ENCODE measurements at places on chromosomes 6 and 20.

DNA sequence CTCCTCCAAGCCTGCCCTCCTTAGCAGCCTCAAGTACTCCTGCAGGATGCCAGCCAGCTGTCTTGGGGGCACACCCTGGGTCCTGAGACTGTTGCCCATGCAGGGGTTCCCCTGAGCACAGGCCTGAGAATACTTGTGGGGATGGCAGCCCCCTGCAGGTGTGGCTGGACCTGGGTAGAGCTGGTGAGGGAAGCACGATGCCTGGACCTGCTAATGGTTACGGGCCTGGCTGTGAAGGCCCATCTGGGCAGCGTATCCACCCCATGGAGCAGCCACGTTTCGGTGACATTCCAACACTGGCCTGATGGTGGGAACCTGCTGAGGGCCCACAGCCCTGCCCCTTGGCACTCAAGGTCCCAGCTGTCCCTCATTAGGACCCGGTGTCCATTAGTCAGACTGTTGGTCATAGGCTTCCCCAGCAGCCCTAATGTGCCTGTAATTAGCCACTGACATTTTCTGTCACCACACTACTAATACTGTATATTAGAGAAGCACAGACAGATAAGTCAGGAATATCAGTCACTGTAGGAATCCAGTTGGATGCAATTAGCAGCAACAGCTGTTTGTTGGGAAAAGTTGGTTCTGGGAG is 20.3 kb downstream of the CCDC167 start:
- H3K27ac ChIP-seq = no peak overlapping the region
- H3K4me3 ChIP-seq = no peak overlapping the region
- no peak for DNase-seq

DNA sequence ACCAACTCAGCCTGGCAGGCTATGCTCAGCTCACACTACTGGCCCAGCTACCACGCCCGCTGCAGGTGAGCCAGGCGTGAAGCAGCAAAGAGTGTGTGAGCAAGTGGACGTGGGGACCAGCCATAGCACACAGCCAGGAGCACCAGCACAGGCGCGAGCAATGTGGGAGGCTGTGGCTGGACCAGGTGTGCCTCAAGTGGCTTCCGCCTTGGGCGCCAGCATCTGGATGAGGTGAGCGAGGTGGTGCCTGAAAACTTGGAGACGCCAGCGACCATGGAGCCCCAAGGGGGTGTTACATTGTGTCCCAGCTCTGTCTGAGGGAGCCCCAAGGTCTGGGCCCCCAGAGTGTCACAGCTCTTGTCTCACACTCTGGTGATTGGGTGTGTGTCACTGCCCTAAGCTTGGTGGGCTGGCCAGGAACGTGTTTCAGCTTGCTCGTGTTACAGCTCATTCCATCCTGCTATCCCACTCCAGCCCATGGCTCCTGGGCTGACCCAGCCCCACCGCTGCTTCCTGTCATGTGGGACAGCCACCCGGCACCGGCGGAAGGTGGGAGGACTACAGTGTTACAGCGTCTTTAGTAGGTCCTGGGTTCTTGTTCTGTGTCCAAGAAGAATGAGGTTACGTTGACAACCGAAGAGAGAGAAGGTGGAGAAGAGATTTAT is 508.0 kb upstream of the MMS22L start:
- H3K27ac ChIP-seq = no peak overlapping the region
- no peaks in the 10 kb centered on the region for H3K36me3 ChIP-seq
- H3K27me3 ChIP-seq = no peaks in the 10 kb centered on the region

DNA sequence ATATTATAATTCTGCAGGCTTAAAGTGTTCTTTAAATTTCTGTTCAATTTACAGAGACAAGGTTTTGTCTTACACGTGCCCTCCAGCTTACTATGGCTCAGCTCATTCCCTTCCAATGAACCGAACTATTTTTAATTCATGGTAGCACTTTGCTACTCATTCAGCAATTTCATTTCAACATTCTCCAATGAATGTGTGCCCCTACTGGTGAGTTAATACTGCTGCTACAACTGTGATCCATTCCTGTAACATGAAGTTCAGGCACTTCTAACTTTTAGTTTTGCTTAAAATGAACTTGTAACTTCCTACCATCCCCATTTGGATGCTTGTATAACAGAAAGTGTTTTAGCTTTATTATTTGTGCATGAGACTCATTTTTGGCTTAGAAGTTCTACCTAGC is 99.7 kb downstream of the F13A1 start:
- H3K27ac ChIP-seq = no peak overlapping the region
- DNase-seq = no peak
- no peaks in the 10 kb centered on the region for H3K27me3 ChIP-seq
- H3K4me1 ChIP-seq = no peaks in the 10 kb centered on the region

DNA sequence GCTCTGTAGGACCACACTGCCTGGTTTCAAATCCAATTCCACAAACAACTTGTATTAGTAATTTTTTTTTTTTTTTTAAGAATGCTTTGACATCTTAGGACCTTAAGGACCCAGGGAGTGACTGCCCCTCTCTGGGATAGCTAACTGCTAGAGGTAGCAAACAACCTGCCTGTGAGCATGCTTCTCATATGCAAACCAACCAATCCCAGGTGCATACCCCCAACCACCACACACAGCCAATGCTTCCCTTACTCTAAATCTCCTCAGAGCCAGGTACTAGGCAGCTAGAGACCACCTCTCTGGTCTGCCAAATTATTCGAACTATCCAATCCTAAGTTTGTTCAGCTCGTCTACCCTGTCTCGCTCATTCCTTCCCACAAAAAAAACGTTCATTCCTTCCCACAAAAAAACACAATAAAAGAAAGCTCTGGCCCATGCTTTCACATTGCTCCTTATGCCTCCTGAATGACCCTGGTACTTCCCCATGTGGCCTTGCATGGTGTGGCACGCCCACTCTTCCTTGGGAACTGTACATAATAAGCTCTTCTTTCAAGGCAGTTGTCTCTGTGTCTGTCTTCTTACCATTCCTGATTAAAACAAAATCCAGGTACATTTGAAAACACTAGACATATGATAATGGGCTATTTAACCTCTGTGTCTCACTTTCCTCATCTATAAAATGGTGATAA is 6.4 kb downstream of the SERAC1 start:
- H3K27ac ChIP-seq = no peak overlapping the region
- H3K4me1 ChIP-seq = peaks cover 2% of the 10 kb centered on the region
- no peaks in the 10 kb centered on the region for H3K27me3 ChIP-seq

GRCh38 chr20:24118034-24118433 is 129.5 kb upstream of the GGTLC1 start:
- no peak overlapping the region for H3K4me3 ChIP-seq
- H3K4me1 ChIP-seq = no peaks in the 10 kb centered on the region
- DNase-seq = no peak
- H3K27ac ChIP-seq = no peak overlapping the region

DNA sequence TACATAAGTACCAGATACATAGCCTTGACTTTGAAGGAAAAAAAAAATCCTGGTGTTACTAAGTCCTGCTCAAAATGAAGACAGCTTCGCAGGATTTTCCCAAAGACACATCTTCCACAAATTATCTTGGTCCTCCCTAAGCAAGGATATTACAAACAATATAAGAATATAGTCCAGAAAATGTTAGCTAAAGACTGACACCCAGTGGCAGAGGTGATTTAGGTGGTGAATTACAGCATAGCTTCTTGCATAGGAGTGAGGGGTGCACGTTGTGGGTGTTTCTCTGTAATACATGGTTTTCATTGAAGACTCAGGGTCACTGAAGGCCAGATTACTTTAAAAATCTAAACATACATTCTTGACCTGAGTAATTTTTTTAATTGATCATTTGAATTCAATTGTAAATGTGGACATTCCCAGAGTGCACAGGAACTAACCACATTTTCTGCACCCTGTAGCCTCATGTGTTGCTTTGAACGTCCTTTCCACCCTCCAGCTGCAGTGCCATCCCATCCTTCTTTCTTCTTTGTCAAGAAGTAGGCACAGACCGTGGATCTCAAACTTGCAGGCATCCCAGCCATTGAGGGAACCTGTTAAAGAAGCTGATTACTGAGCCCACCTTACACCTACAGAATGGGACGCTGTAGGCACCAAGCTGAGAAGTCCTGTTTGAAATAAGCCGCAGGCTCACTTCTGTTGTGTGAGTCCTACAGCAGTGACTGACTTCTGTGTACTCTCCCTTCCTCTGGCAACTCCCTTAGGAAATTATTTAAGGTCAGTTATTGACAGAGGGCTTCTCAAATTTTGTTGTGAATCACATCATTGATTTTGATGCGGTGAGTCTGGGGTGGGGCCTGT is 102.6 kb downstream of the PERP start:
- H3K27ac ChIP-seq = no peak overlapping the region
- H3K4me1 ChIP-seq = no peaks in the 10 kb centered on the region
- DNase-seq = no peak
- H3K27me3 ChIP-seq = no peaks in the 10 kb centered on the region

DNA sequence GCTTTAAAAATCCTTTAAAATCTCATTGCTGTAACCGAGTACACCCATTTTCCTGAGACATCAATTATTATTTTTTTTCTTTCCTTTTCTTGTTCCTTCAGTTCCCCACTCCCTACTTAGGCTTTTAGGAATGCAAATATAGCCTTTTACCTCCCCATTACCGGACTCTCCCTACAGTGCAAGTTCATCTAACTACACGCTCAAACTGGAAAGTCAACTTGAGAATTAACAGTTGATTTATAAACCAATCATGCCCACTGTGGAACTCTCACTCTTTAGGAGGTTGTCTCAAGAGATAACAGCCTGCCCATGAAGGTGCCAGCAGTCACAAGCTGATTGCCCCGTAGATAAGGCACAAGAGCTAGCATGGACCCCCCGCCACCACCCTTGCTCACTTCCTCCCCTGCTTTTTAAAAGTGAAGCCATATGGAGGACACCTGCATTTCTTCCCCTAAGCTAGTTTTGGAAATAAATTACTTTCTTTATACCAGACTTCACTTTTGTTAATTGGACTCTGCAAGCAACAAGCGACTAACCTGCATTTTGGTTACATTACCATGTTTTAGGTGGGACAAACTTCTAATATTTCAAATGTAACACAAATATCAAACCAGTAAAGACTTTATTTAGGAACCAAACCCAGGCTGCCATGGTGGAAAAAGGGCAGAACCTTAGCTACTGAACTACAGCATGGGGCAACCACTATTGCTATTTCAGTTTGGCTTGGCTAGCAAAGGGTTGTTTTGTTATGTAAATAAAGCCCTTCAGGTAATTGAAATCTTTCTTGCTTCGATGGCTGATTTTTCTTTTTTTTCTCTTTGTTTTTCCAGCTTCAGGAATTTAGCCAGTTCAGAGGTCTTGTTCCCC is 34.9 kb downstream of the UBD start:
- no peak for DNase-seq
- no peak overlapping the region for H3K4me3 ChIP-seq
- H3K27ac ChIP-seq = no peak overlapping the region
- no peaks in the 10 kb centered on the region for H3K4me1 ChIP-seq

- H3K4me1 ChIP-seq = no peaks in the 10 kb centered on the region
- H3K36me3 ChIP-seq = no peaks in the 10 kb centered on the region
- no peak overlapping the region for H3K4me3 ChIP-seq
- H3K27me3 ChIP-seq = no peaks in the 10 kb centered on the region
- DNase-seq = no peak
- H3K27ac ChIP-seq = no peak overlapping the region
Observed at GRCh38 chr6:139201378-139201777, 66.5 kb downstream of the HECA start.

- no peaks in the 10 kb centered on the region for H3K4me1 ChIP-seq
- no peaks in the 10 kb centered on the region for H3K27me3 ChIP-seq
- no peak for DNase-seq
- H3K27ac ChIP-seq = no peak overlapping the region
Observed at GRCh38 chr20:51042657-51043247, 19.8 kb upstream of the KCNG1 start.

DNA sequence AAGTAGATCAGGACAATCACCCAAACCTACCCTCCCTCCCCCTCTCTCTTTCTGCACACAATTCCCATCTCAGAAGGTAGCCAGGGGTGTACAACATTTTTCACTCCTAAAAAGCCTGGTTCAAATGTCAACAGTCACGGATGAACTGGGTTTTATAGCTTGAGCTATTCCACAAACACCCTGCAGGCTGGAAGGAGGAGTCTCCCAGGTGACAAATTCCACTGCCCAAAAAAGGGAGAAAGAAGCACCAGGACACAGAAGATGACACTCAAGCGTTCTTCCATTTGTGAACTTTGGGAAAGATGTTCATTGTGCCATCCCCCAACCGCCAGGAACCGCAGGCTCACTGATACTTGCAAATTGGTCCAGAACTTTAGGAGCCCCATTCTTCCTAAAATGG is 111.5 kb upstream of the NFATC2 start:
- no peak for DNase-seq
- H3K36me3 ChIP-seq = no peaks in the 10 kb centered on the region

DNA sequence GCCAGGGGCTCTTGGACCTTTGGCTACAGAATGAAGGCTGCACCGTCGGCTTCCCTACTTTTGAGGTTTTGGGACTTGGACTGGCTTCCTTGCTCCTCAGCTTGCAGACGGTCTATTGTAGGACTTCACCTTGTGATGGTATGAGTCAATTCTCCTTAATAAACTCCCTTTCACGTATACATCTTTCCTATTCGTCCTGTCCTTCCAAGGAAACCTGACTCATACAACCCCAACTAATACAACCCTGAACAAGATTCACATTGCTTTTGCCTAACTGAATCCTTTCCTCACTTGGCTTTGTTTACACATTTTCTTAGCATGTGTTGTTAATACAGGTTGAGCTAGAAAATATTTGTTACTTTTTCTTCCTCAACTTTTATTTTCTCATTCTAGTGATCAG is 21.9 kb downstream of the TBXT start:
- no peak for DNase-seq
- no peaks in the 10 kb centered on the region for H3K4me1 ChIP-seq
- no peaks in the 10 kb centered on the region for H3K27me3 ChIP-seq

GRCh38 chr6:133710826-133711225 is 178.1 kb upstream of the TCF21 start:
- no peaks in the 10 kb centered on the region for H3K4me1 ChIP-seq
- H3K4me3 ChIP-seq = no peak overlapping the region
- H3K36me3 ChIP-seq = no peaks in the 10 kb centered on the region
- no peaks in the 10 kb centered on the region for H3K27me3 ChIP-seq

DNA sequence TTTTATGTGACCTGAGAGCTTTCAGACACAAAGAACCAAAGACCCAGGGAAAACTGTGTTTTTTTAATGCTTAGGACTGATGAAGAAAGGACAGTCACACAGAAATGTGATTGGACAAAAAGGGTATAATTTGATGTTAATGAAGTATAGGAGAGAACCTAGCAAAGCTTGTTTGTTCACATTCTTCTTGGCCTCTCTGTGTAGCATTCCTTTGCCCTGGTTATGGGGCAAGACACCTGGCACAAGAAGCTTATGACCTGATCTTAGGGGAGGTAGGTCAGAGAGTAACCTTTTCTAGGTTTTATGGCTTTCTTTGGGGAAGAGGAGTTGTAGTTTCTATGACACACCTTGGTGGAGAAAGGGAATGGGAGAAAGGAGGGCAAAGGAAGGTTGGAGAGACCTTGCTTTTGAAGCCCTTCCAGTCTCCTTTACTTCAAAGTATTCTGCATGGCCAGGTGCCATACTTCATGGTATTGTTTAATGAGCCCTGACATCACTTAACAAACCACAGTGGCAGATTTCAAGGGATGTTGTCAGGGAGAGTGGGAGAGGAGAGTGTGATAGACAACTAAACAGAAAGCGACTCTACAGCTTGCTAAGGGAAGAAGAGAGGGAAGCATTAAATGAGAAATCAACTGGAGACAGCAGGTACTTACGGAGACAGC is 701.8 kb upstream of the FLRT3 start:
- no peak overlapping the region for H3K27ac ChIP-seq
- H3K4me1 ChIP-seq = no peaks in the 10 kb centered on the region
- H3K27me3 ChIP-seq = no peaks in the 10 kb centered on the region
- no peak overlapping the region for H3K4me3 ChIP-seq
- no peak for DNase-seq
- no peaks in the 10 kb centered on the region for H3K36me3 ChIP-seq

- H3K36me3 ChIP-seq = no peaks in the 10 kb centered on the region
- no peak overlapping the region for H3K4me3 ChIP-seq
- no peak for DNase-seq
- no peaks in the 10 kb centered on the region for H3K27me3 ChIP-seq
- H3K27ac ChIP-seq = no peak overlapping the region
- peaks cover 5% of the 10 kb centered on the region for H3K4me1 ChIP-seq
Observed at GRCh38 chr6:163390770-163391169, 23.7 kb upstream of the QKI start.

Measured in gastrocnemius medialis (tissue), 4 donors.